ENCODE measurements at places on chromosomes 4 and X. TPM values are rescaled to one million over a fixed set of nuclear protein-coding genes. Genes with fewer than 3 reads are reported as not detected.

NLRP2B gene
- total RNA-seq: not detected

DNA sequence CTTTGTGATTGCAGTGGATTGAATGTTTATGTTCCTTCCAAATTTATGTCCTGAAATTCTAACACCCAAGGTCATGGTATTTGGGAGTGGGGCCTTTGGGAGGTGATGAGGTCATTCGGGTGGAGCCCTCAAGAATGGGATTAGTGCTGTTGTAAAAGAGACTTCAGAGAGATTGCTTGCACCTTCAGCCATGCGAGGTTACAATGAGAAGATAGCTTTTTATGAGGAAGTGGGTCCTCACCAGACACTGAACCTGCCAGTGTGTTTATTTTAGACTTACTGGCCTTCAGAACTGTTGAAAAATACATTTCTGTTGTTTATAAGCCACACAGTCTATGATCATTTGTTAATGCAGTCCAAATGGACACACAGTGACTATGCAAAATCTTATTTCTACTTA, 161.0 kb upstream of the GPRIN3 start:
- H3K4me1 ChIP-seq: peaks cover 18% of the 10 kb centered on the region
- H3K4me3 ChIP-seq: no peak overlapping the region
- H3K27me3 ChIP-seq: no peaks in the 10 kb centered on the region
- no peak for DNase-seq

DNA sequence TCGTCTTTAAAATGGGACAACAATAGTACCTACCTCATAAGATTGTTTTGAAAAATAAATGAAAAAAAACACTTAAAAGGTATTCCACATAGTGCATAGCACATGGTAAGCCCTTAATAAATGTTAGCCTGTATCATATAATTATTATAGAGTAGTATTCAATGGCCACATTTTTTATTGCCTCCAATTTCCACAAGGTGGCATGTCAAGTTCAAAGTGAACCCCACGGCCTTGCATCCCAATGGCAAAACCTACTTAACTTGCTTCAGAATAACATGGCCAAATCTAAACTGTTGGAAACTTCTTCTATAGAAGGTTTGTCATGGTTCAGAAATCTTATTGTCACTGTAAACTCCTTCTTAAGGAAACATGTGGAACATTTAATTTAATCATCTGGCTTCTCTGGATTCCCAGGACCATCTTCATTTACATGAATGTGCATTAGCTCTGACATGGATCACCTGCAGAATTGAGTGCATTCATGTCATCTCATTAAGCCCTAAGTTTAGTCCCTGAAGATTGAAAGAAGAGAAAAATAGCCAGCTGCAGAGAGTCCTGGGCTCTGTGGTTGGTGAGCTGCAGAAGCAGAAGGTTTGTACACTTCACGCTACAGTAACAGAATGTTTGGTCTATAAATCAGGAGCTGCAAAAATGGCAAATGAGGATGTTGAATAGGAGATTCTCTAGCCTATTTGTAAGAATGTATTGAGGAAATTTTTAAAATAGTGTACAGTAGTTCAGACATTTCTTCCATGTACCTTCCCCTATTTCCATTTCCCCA, 61.0 kb downstream of the ANXA3 start:
- no peaks in the 10 kb centered on the region for H3K27me3 ChIP-seq
- peak; percentile 54 for DNase-seq
- H3K27ac ChIP-seq: no peak overlapping the region
- no peak overlapping the region for H3K4me3 ChIP-seq
- no peaks in the 10 kb centered on the region for H3K4me1 ChIP-seq
- peaks cover 7% of the 10 kb centered on the region for H3K36me3 ChIP-seq

GRCh38 chr4:53039741-53040458, 177.8 kb downstream of the RASL11B start:
- no peaks in the 10 kb centered on the region for H3K4me1 ChIP-seq
- H3K36me3 ChIP-seq: no peaks in the 10 kb centered on the region
- H3K4me3 ChIP-seq: no peak overlapping the region
- no peak overlapping the region for H3K27ac ChIP-seq
- no peak for DNase-seq

GRCh38 chr4:158622251-158622650, 49.4 kb downstream of the C4orf46 start:
- H3K4me3 ChIP-seq: no peak overlapping the region
- 0 out of 2 replicates have a peak, but pooled peaks cover 3% of the 10 kb centered on the region for H3K4me1 ChIP-seq
- peak; percentile 31 for DNase-seq
